ENCODE measurements at places on chromosomes 6 and 20.

DNA sequence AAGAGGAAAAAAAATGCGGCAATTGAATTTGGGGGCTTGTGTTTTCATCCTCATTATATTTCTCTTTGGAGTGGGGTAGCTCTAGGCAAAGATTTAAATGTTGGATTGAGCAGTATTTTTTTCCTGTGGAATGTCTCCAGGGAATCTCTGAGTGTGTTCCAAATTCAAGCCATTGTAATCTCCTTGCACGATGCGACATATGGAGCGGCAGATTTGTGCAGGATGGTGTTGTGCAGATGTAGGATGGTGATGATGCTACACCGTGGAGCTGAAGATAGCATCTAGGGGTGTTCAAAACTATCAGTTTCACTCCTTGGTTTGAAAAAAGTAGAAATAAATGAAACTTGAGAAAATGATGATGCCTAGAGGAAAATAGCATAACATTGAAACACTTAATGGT, 777.5 kb upstream of the EPHA7 start:
- DNase-seq, result no peak

DNA sequence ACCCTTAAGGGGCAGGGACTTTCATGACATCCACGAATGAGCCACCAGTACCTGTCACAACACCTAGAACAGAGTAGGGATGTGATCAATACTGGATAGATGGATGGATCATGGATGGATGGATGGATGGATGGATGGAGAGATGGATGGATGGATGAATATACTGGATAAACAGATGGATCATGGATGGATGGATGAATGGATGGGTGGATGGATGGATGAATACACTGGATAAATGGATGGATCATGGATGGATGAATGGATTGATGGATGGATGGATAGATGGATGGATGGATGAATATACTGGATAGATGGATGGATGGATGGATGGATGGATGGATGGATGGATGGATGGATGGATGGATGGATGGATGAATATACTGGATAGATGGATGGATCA, 73.0 kb downstream of the PKHD1 start:
- no peak for DNase-seq

GRCh38 chr6:2534406-2535042, 216.2 kb downstream of the MYLK4 start:
- DNase-seq, result no peak

GRCh38 chr6:79707621-79708020, 76.5 kb downstream of the SH3BGRL2 start:
- DNase-seq, result no peak

DNA sequence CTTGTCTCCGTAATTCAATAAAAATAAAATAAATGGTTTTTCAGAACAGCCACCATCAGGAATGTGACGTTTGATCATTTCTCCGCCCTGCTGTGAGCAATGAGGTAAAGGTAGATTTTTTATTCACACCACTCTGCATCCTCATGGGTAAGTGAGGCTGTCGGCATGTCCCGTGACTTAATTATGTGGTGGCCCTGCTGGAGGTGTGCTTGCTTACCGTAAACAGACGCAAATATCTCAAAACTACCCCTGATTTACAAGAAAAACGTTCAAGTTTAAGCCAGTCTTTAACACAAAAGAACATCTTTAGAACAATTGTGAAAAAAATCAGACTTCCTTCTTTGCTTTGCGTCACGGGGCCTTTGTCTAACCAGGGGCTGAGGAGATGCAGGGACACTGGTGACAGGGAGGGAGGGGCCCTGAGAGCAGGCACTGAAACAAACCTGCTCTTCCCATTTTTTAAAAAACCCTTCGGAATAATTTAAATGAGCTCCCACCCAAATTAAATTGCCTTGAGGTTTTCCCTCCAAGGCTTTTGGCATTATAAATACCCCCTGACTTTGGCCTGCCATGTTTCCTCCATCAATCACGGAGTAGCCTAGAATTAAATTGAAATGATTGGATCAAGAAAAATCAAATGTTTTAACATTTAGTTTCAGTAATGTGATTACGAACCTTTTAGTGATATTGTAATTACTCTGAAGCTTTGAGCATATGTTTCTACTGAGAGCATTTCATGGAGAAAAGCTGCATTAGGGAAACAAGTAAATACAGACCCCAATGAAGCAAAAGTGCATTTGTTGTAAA, 13.4 kb downstream of the PRKN start:
- DNase-seq, result no peak

GRCh38 chr6:142444881-142445301, 143.1 kb downstream of the ADGRG6 start:
- DNase-seq, result no peak

GRCh38 chr6:114419175-114419574, 76.4 kb upstream of the HS3ST5 start:
- DNase-seq, result no peak

- DNase-seq, result no peak
Measured at GRCh38 chr6:85866370-85866730, 223.7 kb upstream of the SYNCRIP start.

DNA sequence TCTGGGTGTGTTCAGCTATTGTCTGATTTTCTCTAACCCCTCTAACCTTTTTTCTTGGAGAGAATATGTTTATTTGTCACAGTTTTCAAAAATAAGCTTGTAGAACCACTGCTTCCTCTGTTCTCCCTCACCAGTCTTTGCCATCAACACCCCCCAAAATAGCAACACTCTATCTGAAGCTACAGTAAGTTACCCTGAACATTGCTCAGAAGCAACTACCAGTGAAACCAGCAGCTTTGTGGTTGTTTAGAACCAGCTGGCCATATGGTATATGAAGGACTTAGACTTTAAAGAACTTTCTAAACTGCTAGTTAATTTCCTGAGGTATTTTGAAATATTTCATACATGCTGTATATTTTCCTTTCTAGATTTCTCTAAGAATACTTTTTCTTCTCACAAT, 242.9 kb downstream of the KHDRBS2 start:
- no peak for DNase-seq

DNA sequence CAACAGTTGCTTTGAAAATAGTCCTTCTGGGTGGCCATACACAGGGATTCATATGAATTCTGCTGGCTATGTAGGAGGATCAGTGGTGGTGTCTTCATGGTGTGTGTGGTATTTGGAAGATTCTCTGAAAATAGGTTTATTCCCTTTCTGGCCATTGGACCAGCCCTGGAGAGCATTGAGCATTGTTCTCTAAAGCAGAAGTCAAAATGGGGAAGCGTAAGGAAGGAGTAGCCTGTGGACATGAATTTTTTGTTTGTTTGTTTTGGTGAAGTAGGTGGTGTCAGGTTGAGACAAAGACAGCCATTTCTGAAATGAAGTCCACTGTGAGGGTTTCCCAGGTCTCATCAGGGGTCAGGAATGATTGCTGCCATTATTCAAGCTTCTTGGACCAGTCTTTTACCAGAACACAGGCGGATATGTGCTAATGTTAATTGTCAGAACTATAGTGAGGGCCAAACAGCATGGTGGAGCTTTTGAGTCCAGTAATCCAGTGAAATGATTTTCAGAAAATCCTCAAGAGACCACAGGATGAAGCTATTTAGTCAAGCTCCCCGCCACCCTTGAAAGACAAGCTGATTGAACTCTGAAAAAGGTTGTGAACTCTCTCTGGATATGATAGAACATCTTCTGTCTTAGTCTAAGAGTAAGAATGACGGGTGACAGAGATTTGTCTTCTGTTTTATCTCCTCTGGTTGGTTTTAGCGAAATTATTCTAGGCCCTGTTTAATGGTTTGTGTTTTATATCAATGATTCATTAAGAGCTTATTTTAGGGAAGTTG, 60.0 kb downstream of the DNAH8 start:
- no peak for DNase-seq

- no peak for DNase-seq
Measured at GRCh38 chr6:21149470-21149869, 444.1 kb upstream of the SOX4 start.

- DNase-seq, result no peak
Measured at GRCh38 chr6:220721-221475, 71.4 kb upstream of the DUSP22 start.

DNA sequence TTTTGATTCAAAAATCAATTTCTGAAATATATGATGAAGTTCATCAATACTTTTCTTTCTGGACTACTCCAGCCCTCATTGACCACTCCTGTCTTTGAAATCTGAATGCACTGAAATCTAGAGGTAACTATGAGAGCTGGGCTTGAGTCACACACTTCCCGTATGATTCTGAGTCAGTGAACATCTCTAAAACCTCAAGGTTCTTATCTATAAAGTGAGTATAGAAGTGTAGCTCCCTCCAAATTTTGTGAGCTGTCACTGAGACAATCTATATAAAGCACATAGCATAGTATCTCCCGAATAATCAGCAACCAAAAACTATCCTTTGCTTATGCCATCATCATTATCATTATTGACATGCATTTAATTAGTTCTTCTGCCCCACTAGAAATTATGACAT, 182.4 kb downstream of the TSHZ2 start:
- no peak for DNase-seq

DNA sequence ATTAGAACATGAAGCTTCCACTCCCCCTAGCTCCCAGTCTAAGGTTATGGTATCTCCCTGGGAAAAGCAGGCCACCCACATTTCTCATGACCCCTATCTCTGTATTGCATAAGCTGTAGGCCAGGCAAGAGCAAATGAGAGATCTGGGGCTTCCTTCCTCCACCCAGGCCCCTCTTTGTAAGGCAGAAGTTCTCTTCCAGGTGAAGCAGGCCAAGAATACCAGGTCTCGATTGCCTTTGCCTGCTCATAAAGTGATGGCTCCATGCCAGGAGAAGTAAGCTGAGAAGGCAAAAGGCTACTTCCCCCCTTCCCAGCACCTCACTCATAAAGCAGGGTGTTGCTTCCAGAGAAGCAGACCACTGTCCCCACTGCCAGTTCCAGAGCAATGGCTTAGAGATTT, 144.1 kb upstream of the KCNK16 start:
- no peak for DNase-seq

DNA sequence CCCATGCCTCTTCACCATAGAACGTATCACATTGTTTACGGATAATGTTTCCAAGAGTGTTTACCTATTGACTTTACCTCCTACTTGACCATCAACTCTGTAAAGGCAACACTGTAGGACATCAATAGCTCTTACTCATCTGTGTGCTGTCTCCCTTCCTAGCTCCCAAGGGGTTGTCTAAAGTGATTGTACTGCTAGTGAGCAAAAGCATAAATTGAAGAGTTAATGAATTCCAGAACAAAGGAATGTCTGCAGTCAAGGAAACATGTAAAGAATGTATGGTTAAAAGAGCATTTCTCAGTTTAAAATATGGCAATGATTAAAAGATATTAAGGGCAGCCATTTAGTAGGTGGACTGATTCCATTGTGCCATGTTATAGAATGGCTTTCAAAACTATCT, 985.4 kb downstream of the TBC1D32 start:
- DNase-seq, result no peak

DNA sequence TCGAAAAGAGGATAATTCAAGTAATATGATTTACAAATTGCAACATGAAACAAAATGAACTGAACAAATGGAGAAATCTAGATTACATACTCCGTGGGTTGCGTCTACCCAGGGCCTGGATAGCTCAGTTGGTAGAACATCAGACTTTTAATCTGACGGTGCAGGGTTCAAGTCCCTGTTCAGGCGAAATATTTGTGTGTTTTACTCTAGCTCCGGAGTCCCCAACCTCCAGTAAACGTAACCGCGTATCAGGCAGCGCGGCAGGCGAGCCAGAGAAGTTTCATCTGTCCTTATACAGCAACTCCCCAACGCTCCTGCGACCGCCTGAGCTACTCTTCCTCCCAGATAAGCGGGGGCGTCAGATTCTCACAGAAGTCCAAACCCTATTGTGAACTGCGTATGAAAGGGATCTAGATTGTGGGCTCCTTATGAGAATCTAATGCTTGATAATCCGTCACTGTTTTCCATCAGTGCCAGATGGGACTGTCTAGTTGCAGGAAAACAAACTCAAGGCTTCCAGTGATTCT, 176.1 kb downstream of the TRIM27 start:
- no peak for DNase-seq

GRCh38 chr6:37940074-37940847, 120.7 kb downstream of the ZFAND3 start:
- DNase-seq, result no peak

GRCh38 chr20:57223648-57224489, 42.6 kb downstream of the BMP7 start:
- no peak for DNase-seq

GRCh38 chr20:48295445-48295903, 510.2 kb upstream of the SULF2 start:
- no peak for DNase-seq

- no peak for DNase-seq
Measured at GRCh38 chr6:7992002-7992815, 72.0 kb downstream of the BLOC1S5 start.

GRCh38 chr20:40979247-40979646, 49.4 kb upstream of the TOP1 start:
- DNase-seq, result no peak
